ENCODE measurements at places on chromosomes 13 and 19. TPM values are rescaled to one million over a fixed set of nuclear protein-coding genes. Genes with fewer than 3 reads are reported as not detected.

- DNase-seq = no peak
These were observed 445.6 kb downstream of the KCTD12 start for GRCh38 chr13:76440568-76440967.

- no peak for DNase-seq
These were observed 13.5 kb upstream of the ADGRE1 start for GRCh38 chr19:6873708-6874431.

GRCh38 chr19:23526302-23526701 lies 131.0 kb upstream of the ZNF91 start:
- no peak for DNase-seq

DNA sequence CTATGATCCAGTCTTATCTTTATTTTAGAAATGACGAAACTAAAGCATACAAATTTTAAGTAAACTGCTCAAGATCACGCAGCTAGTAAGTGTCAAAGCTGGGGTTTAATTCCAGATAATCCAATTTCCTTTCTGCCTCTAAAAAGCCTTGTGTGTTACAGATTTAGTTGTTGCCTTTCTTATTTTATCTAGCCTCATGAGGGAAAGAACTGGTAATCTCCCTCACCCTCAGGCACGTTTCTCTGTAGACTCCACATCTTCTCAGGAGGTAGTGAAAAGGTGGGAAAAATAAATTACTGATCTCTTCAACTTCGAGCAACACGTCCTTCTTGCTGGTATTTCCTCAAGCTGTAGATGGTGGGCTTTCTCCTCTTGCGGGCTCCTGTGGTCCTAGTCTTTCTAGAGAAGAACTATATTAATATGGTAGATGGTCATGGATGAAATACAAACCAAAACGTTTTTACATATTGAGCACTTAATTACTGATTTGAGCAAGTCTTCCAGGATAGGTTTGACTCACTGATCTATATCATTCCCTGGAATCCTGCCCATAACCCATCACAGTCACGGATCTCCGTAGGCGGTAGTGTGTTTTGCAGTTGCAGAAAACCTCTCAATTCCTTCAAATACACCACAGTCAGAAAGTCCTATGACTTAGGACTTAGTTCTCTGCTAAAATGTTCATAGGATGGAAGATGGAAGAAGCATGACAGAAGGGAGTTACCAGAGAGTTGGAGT lies 519.5 kb downstream of the DCT start:
- no peak for DNase-seq

GRCh38 chr19:49911381-49912145 lies 14.9 kb upstream of the IL4I1 start:
- no peak for DNase-seq

DNA sequence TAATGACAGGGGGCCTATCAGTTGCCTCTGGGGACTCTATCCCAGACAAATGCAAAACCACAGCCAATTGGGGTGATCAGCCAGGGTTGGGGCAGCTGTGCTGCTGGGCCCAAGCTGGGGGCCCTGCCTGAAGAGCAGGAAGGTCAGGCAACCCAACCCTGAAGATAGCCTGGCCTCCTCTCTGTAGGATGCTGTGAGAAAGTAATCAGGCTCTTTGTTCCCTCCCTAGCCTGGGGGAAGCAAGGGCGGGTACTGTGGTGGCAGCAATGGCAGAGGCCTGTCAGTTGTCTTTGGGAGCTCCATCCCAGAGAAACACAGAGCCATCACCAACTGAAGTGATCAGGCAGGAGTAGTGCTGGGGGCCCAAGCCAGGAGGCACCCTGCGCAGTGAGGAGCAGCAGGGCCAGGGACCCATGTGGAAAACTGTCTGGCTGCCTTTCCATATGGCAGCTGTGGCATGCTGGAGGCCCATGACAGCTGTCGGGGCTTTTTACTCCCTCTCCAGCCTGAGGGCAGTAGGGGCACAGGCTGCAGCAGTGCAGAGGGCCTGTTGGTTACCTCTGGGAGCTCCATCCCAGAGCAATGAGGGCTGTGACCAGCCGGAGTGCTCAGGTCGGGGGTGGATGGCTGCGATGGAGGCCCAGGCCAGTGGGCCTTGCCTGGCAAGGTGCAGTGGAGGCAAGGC lies 73.6 kb upstream of the ATP12A start:
- no peak for DNase-seq

DNA sequence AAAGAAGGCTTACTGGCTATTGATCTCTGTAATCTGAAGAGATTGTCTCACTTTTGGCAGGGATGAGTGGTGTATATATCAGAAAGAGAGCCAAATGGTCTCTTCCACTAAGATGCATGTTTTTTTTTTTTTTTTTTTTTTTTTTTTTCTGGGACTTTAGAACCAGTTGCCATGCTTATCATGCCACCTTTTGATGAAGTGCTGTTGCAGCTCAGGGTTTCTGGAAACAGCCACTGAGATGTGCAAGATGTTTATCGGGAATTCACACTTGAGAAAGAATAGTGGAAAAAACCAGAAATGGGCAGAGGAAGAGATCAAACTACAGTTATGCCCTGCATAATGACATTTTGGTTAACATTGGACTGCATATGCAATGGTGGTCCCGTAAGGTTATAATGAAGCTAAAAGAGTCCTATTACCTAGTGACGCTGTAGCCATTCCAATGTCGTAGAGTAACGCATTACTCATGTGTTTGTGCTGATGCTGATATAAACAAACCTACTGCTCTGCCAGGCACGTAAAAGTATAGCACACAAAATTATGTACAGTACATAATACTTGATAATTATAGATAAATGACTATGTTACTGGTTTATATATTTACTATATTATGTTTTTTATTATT lies 121.0 kb downstream of the KLF5 start:
- DNase-seq = no peak

- no peak for DNase-seq
These were observed 187.0 kb upstream of the KL start for GRCh38 chr13:32829269-32829668.

DNA sequence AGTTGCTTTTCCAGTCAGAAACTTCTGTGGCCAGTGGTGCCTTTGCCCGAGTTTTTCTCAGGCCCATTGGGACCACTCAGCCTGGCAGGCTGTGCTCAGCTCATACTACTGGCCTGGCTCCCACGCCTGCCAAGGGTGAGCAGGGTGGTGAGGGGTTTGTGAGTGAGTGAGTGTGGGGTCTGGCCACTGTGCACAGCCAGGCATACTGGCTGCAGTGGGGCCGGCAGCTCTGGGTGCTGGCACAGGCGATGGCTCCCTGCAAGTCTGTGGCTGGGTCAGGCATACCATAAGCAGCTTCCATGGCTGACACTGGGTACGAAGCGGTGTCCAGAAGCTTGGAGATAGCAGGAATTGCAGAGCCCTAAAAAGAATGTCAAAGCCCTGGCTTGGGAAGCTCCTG lies 161.0 kb downstream of the SLITRK6 start:
- no peak for DNase-seq

DNA sequence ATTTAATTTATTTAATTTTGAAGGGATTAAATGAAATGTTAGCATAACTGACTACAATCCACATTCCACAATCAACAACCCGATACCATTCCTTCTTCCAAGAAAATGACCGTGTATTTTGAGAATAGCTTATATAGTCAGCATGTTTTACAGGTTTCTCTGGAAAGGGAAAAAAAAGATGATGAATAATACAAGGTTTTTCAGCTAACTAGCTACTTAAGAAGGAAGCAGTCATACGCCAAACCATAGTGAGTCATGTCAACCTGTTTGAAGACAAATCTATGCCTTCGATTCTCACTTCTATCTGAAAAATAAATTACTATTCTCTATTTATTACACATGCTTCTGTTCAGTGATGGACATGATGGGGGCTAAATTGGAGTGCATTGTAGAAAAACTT lies 258.6 kb downstream of the EFNB2 start:
- DNase-seq = no peak

DNA sequence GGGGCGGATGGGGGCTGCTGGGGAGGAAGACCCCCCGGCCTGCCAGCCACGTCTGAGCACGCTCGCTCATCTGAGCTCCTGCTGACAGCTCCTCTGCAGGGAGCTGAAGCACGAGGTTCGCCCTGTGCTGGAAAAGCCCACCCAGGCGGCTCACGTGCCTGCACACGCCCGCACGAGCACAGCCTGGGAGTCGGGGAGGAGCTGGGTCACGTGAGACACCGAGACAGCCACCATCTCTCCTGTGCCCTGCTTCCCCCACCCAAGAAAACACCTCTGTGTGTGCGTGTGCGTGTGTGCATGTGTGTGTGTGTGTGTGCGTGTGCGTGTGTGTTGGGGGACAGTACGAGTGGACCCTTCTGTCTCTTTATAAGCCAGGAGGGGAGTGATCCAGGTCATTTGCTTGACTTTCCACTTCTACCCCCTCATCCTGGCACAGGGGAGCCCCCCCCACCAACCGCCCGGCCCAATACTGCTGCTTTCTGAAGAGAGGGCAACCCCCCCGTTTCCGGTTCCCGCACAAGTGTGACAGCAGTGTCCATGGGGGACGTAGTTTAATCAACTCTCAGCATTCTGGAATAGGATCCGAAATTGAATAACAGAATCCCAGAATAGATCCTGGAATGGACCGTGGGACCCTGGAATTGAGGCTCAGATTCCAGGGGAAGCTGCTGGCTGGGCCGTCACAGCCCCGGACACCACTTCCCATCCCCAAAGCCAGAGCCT lies 42.5 kb downstream of the CELF5 start:
- DNase-seq = no peak

DNA sequence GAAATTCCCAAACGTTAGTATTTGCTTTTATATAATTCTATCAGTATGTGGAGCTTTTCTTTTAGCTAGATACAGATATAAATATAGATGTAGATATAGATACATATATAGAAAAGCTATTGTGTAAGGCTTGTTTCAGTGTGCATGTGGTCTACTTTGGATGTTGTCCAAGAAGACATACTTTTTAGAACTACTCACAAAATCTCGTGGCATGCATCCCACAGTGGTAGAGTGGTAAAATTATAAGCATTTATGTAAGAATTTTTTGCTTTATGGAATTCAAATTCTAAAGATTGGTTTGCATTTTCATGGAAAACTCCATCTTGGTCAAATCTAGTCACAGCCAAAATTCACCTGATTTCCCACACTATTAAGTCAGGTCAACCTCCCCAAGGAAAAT lies 880.4 kb downstream of the EFNB2 start:
- DNase-seq = no peak

GRCh38 chr19:34089566-34089965 lies 82.7 kb upstream of the LSM14A start:
- DNase-seq = no peak

GRCh38 chr13:113337556-113337955 lies 26.4 kb downstream of the GRTP1 start:
- no peak for DNase-seq

GRCh38 chr13:44395976-44396694 lies 22.5 kb downstream of the SERP2 start:
- no peak for DNase-seq

GRCh38 chr19:48988860-48989259 lies 4.2 kb downstream of the GYS1 start:
- DNase-seq = no peak

DNA sequence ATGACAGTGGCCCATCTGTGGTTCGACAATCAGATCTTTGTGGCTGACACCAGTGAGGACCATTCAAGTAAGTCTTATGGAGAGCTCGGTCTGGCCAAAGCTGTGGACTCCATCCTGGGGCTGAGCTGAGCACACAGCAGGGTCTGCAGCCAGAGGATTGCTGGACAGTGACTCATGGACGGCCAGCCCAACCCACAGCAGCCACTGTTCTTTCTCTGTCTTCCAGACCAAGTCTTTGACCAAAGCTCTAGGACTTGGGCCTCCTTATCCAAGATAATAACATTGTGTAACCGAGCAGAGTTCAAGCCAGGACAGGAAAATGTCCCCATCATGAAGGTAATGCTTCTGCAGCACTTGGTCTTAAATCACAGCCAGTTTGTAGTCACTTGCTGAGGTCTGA lies 12.4 kb downstream of the ATP12A start:
- no peak for DNase-seq

Gene ZFP82
- total RNA-seq = 3.9 TPM

Gene CYP2F1
- total RNA-seq = not detected

Gene ZNF699
- total RNA-seq = 7.6 TPM

Gene PROZ
- total RNA-seq = not detected
